ENCODE measurements at places on chromosomes 5 and 9.

DNA sequence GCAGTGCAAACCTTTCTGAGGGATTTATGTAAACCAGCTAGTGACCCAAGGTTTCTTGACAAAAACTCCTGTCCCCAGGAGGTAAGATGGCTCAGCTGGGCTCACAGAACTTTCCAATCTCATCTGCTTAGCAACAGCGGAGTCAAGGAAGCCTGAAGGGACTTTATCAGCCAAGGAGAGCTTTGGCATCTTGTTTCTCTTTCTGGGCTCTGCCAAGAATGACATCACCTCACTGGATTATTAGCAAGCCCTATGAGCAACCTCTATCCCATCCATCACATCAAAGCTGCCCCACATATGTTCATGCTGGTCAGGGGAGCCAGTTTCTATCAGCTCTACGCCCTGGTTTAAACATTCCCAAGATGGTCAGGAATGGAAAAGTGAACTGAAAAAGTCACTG is 461.3 kb downstream of the ENC1 start:
- no peak for DNase-seq

DNA sequence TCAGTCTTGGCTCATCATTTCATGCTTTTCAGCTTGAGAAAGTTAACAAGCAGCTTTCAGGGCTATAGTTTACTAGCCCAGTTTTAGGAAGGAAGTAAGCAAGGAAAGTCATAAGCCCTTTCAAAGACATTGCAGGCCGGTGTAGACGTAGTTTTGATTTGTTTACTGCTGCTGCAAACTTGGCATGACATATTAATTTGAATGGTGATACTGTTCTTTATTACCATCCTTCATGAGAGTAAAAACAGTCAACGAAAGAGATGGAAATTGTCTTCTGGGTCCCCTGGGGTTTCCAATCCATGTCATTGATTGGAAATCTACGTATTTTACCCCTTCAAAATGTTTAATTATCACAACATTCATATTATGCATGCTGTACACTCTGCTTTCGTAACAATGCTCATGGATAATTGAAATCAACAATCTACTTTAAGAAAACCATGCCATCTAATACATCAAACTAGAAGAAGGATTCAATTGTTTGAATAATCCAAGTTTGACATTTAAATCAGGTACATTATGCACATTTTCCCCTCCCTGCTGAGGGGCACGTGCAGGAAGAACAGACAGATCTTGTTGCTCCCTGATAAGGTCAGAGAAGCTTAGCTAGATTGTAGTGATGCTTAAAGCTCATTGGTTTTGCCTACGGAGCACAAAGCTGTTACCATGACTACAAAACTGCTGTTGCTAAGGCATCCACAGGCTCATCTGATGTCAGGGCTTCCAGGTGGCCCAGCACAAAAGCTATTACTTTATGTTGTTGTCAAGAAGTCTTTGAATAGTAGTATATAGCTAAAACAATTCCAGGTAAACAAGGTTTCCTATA is 139.9 kb upstream of the PRLR start:
- no peak for DNase-seq

GRCh38 chr9:105984714-105985113 is 290.4 kb downstream of the TMEM38B start:
- DNase-seq: no peak

- peak; percentile 28 for DNase-seq
These were observed 150.1 kb downstream of the OSTF1 start for GRCh38 chr9:75238311-75238976.

- DNase-seq: no peak
These were observed 22.8 kb downstream of the PCDH1 start for GRCh38 chr5:141855265-141856036.

- no peak for DNase-seq
These were observed 560.2 kb upstream of the CLINT1 start for GRCh38 chr5:158419186-158419585.

- no peak for DNase-seq
These were observed 93.7 kb upstream of the DAP start for GRCh38 chr5:10854506-10855277.

GRCh38 chr5:14332746-14333145 is 189.6 kb downstream of the TRIO start:
- no peak for DNase-seq

- no peak for DNase-seq
These were observed 330.6 kb downstream of the ASTN2 start for GRCh38 chr9:117084221-117084620.

- DNase-seq: no peak
These were observed 6.0 kb downstream of the KIF24 start for GRCh38 chr9:34322899-34323591.

DNA sequence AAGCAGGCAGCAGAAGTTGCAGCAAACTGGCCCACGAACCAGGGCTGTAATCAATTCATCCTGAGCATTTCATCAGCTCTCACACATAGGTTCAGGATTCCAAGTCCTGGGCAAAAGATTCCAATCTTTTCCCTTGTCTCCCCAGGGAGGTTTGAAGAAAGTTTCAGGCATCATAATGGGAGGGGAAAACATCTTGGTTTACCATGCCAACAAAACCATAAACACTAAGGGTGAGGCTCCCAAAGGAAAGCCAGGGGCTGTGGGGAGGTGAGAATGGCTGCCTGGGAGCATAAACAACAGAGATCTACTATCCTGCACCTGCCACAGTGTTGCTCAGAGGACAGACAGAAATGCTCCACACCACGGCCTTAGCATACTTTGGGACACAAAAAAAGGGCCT is 94.6 kb downstream of the SH3TC2 start:
- DNase-seq: no peak

DNA sequence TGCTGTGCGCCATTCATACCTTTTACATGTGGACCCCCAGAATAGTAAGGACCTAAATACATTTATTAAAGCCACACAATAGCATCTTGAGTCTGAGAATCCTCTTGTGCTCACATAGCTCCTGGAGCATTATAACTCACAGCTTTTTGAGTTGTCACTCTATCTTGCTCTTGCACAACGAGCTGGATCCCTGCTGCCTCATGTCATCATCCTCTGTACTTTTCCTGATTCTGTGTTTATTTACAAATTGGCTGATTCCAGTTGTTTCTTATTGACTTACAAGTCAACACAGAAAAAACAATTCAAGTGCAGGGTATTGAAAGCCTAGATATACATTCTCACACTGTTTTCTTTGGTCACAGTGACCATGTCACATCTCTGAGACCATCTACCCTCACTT is 112.9 kb downstream of the SLC1A3 start:
- no peak for DNase-seq

GRCh38 chr9:131096269-131097125 is at the start of gene AIF1L:
Gene AIF1L, plus strand, starts transcription at chr9:131096531. Its CDS starts 99 bp downstream, at chr9:131096630.
- peak; percentile 90 for DNase-seq

DNA sequence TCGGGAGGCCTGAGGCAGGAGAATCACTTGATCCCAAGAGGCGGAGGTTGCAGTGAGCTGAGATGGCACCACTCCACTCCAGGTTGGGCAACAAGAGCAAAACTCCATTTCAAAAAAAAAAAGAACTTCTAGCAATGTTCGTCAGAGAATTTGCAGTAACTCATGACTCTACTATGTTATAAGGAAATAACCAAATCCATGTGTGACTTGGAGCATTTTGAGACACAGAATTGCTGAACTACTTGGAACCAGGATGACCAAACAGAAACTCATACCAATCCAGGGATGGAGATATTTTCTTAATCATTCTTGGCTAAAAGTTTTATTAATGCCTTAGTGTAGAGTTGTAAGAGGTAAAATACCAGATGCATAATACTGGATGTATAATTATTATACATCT is 99.9 kb upstream of the BNC2 start:
- no peak for DNase-seq

GRCh38 chr5:125564317-125564975 is 818.0 kb upstream of the ZNF608 start:
- DNase-seq: no peak

DNA sequence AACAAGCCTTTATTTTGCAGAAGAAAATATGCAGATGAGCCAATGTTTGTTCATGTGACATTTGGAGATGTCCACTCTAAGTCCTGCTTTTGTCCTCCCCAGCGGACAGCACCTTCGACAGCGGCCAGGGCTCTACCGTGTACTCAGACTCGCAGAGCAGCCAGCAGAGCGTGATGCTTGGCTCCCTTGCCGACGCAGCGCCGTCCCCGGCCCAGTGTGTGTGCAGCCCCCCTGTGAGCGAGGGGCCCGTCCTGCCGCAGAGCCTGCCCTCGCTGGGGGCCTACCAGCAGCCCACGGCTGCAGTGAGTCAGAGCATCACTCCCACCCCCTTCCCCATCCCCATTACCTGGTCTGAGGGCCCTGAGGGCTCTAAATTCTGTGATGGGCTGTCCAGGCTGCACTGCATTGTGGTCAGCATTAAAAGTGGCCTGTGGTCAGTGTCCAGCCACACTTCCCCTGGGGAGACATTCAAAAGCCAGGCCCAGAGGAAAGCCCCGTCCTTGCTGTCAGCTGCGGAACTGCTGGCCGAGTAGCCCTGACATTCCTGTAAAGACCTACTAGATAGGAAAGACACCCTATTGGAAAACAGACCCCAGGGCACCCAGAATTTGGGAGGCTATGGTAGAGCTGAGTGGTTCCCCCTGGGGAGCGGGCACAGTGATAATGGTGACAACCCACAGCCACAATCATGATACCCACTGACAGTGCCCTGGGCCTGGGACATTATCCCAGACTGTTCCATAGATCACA is 69.0 kb downstream of the WNK2 start:
- DNase-seq: no peak

DNA sequence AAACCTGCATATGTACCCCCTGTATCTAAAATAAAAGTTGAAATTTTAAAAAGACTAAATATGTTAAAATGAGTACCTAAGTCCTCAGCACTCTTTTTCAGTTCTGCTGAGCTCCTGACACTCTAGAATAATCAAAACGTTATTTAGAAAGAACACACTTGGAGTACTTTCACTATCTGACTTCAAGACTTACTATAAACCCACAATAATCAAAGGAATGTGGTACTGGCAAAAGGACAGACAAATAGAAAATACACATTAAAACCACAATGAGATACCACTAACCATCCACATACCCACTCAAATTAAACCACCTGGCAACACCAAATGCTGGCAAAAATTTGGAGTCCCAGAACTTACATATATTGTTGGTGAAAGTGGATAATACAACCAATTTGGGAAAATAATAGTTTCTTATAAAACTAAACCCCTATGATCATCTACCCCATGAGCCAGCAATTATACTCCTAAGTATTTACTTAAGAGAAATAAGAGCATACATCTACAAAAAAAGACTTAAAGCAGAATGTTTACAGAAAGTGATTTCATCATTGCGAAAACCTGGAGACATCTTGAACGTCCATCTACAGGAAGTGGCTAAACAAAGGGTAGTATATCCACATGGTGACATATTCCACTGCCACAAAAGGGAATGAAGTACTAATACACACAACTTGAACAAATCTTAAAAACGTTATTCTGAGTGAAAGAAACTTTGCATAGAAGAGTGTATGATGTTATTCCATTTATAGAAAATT is 12.8 kb upstream of the PRSS3 start:
- no peak for DNase-seq

DNA sequence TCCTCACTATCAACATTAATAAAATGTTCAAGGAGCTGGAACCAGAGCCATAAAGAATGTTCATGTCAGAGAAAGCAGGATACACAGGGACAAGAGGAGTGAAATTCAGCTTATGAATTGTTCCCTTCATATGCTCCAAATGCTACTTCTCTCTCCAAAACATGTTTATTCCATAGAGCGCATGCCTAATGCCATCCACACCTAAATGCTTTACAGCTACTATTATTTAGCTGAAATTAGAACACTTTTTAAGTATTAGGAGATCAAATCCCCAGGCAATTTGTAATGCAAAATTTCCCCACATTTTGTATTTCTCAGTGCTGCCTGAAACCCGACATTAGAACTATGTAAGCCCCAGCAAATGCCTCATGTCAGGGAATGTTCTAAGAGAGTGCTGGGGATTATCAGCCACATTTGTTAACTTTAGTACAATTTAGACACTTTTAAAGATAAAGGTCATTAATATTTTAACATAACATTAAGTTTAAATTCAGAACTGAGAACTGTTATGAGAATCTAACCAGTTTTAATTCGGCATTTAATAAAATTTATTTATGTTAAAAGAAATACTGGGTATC is 75.5 kb downstream of the PPP2R2B start:
- no peak for DNase-seq

DNA sequence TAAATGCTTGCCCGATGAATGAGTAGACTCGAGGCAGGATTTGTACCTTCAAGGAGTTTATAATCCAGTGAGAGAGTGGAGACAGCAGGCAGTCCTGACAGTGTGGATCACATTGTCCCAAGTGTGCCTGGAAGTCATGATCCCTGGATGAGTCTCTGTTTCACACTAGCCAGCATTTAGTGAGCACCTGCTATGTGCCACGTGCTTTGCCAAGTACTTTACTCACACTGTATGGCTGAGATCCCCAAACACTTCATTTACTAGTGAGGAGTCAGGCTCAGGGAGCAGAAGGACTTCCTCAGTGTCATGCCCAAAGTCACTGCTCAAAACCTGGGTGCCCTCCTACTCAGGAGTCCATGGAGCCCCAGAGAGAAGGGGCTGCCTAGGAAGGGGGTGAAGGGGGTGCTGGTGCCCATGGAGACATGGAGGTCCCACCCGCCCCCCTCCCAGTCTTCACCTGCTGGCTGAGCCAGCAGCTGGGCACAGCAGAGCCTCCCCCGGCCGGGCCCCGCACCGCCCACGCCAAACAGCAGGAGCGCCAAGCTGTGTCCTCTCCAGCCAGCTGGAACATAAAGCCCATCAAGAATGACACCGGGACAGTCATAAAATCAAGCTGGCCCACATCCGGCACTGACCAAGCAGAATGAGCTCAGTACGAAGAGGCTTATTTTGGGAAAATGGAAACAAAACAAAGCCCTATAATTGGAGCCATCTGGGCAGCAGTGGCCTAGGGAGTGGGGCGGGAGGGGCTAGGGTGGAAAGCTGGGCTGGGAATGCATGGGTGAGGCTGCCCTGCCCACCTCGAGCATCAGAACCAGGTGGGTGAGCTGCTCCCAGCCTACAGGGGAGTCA is 10.6 kb downstream of the LAMC3 start:
- DNase-seq: peak; percentile 71

Data from right kidney (tissue), 9 donors.